GM23248 (cell line): ENCODE measurements at places on chromosomes 16 and 17.

DNA sequence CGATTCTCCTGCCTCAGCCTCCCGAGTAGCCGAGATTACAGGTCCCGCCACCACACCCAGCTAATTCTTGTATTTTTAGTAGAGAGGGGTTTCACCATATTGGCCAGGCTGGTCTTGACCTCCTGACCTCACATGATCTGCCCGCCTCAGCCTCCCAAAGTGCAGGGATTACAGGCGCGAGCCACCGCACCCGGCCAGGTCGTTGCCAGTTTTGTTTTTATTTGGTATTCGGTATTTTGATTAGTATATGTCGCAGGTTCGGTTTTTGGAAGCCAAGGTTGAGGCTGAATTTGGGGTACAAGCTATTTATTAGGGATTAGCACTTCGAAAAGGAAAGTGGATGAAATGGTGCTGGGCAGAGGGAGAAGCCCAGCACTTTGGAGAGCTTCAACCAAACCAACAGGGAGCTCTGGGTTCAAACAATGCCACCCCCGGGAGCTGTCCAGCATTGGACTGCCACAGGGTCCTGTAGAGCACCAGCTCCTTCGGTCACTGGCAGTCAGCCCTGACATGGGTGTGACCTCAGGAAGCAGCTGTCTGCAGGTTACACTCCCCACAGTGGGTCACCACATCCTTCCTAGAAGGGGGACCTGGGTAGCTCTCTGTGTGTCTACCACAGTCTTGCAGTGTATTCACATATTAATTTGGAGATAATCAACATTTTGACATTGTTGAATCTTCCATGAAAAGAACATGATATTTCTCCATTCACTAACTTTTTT is 1.5 kb upstream of the CLEC10A start:
- DNase-seq = no peak

DNA sequence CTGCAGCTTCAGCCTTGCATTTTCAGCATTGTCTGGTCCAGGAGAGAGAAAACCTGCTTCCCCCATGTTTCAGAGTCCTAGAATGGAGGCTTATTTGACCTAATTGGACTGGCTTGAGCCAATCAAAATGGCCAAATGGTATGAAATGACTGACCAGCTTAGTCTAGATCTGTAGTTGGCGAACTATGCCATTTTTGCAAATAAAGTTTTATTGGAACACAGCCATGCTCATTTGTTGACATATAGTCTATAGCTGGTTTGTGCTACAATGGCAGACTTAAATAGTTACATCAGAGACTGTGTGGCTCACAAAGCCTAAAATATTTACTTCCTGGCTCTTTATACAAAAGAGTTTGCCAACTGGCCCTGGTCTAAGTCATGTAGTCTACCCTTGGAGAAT is 180.8 kb downstream of the HS3ST3B1 start:
- no peak for DNase-seq

GRCh38 chr17:688100-688989 is 26.3 kb downstream of the VPS53 start:
- DNase-seq = peak; percentile 45

GRCh38 chr16:89905511-89906139 is 13.0 kb upstream of the MC1R start:
- DNase-seq = peak; percentile 30

DNA sequence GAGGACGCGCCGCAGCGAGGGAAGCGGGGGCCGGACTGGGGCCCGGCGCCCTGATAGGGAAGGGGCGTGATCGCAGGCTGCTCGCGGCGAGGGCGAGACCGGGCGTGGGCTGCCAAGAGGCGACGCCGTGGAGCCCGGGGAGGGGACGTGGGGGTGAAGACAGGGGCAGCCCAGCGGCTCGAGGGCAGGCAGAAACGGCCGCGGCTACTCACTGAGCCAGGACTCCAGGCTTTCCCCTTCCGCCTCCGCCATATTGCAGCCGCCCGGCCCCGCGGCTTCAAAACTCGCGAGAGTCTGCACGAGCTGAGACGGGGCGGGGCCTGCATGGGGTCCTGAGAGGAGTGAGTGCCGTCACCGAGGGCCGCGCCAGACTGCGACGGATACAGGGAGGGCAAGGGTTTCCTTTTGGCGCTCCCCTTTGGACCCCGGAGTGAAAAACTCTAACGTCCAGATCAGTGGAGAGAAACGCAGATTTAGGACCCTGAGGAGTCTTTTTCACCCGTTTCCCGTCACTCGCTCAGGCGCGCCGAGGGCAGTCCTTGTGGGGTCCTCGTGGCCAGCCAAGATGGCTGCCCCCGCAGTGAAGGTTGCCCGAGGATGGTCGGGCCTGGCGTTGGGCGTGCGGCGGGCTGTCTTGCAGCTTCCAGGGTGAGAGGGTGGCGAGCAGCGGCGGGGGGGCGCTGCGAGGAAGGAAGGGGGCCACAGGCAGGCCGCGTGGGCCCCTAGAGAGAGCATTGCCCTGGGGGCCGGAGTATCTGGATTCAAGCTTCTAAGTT is at the start of the genes GGA3 and MRPS7:
GGA3 (minus strand) TSS at position 271 of the 776 bp plus-strand sequence; CDS start at position 252, 19 bp downstream.
MRPS7 (plus strand) TSS at position 544 of the 776 bp plus-strand sequence; CDS start at position 566, 22 bp downstream.
- peak; percentile 99 for DNase-seq

DNA sequence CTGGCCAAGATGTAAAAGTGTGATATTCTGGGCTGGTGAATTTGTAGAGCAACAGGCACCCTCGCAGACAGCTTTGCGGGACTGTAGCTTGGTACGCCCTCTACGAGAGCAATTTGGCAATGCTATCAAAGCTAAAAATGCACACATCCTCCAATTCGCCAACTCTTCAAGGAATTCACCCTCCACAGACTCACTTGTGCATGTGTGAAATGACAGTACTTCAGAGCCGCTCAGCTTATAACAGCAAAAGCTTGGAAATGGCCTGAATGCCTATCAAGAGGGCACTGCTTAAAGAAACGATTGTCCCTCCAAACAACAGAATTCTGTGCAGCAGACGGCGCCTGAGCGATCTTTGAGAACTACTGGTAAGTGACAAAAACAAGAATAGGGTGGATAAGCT is 130.8 kb downstream of the SDK2 start:
- no peak for DNase-seq

- peak; percentile 84 for DNase-seq
Observed at GRCh38 chr16:55672471-55672870, 16.7 kb downstream of the SLC6A2 start.

- peak; percentile 0 for DNase-seq
Observed at GRCh38 chr16:52629296-52629695, 82.4 kb upstream of the TOX3 start.

DNA sequence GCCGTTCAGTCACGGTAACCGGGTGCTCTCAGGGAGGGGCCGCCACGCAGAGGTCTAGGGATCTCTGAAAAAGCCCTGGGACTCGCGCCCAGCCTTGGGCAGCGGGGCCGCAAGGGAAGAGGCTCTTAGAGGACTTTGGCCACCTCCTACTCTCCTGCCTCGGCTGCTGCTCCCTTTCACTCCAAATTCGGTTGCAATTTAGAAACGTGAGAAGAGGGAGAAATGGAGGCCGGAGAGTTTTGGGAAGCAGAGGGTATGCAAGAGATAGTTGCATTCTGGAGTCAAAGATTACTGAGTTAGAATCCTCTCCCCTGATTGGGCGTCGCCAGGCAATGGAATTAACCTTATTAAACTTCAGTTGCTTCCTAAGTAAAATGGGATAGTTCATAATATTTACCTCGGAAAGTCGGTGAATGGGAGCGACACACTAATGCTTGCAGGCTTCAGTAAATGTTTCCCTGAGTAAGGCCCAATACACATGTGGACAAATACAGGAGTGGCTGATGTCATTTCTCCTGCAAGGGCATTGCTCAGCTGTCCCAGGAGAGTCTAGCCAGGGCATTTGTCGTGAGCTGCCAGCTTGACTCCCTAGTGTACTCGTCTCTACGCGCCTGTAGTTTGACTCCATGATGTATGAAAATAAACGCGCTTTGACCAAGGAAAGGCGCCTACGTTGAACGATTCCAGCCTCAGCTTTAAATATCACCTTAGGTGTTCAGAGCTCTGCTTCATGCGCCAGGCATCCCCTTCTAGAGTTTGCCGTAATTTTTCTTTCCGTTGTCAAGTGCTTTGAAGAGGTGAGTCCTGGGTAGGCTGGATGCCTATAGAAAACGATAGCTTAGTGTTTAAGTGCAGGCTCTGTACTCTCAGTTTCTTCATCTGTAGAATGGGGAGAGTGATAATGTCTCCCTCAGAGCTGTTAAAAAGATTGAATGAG is 667 bp downstream of the OGFOD1 start:
- peak; percentile 82 for DNase-seq
